ENCODE measurements at places on chromosomes 1 and 21.

GRCh38 chr1:78565393-78565792, 54.9 kb upstream of the IFI44L start:
- no peak for DNase-seq

DNA sequence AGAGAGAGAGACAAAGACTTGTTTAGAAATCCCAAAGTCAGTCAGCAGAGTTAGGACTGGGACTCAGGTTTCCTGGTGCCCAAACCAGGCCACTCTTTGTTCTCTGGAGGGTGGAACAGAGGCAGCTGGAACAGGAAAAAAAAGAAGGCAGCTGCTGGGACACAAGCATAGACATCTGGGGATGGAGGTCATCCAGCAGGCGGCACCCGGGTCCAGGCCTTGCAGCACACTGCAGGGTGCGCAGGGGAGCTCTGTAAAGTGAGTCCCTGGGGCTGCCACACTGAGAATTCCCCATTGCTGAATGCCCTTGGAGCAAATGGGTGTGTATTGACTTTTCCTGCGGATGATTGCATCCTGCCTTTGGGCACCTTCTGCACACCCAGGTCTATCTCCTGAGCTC, 222.9 kb upstream of the CSF3R start:
- no peak for DNase-seq

DNA sequence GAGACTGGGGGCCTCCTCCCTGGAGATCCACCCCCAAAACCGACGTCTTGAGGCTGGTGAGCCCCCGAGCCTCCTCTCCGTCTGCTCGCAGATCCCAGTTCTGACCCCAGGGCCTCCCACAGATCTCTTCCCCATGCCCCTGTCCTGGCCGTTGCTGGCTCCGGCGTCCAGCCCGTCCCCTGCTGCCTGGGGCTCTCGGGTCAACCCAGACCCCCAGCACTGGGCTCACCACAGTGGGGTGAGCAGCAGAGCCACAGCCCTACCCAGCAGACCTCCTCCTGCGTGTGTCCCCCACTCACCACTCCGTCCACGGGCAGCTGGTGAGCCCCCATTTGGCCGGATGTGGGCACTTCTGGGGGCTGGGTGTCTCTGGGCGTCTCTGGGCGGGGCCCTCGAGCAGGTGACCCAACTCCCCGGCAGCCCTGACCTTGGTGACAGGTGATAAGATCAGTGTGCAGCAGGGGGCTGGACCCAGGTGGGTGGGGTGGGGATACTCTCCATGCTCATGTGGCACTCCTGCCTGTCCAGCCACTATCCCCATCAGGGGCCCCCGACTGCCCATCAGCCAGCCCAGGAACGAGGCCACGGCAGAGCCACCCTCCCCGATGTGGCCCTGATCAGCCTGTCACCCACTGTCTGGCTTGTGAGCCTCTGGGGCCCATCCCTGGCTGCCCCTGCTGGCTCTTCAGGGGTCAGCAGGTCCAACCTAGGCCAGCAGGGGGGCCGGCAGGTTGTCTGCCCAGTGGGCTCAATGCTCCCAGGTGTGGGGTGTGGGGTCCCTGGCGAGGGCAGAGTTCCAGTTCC, 709 bp downstream of the TNFRSF14 start:
- peak; percentile 71 for DNase-seq

DNA sequence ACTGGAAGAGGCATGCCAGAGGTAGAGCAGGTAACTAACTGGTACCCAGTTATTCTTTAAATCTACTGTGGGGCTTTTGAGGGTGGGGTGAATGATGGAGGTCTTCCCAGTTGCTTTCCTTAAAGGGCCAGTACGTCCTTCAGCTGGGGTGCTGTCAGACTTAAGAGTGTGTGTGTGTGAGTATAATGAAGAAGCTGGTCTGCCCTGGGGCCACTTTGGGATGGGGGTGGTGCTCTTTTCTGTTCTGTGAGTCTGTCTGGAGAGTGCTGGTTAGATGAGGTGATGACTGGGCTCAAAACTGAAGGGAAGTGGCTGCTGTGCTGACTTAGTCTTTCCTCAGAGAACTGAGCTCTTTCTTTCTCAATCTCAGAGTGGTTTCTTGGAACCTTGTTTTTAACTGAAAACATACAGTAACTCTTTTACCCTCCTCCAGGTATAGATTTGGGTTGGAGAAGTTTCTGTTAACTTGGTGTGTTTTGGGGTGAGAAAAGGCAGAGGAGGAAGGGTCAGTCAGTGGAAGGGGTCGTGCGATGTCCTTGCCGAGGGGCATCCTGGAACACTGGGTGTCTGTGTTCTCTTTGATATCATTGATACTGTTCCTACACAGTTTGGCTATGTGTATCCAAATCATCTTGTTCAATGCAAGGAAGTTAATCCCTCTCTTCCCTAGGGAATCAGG, 746 bp downstream of the MACF1 start:
- peak; percentile 74 for DNase-seq

DNA sequence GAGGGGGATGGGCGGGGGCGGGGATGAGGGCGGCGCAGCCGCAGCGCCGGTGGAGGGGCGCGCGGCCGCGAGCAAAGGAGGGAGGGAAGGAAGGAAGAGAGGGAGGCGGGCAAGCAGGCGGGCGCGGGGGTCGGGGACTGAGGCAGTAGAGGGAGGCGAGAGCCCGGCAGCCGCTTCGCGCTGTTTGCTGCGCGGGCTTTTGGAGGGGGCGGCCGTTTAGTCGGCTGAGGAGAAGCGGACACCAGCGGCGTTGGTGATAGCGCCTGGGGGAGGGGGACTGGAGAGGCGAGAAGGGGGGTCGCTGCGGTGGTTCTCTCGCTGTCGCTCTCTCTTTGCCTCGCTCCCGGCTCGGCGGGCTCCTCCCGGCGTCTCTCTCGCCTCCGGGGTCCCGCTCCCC, at the start of gene HS2ST1:
HS2ST1 (plus strand) TSS at position 35 of the 397 bp plus-strand sequence.
- DNase-seq, result no peak

DNA sequence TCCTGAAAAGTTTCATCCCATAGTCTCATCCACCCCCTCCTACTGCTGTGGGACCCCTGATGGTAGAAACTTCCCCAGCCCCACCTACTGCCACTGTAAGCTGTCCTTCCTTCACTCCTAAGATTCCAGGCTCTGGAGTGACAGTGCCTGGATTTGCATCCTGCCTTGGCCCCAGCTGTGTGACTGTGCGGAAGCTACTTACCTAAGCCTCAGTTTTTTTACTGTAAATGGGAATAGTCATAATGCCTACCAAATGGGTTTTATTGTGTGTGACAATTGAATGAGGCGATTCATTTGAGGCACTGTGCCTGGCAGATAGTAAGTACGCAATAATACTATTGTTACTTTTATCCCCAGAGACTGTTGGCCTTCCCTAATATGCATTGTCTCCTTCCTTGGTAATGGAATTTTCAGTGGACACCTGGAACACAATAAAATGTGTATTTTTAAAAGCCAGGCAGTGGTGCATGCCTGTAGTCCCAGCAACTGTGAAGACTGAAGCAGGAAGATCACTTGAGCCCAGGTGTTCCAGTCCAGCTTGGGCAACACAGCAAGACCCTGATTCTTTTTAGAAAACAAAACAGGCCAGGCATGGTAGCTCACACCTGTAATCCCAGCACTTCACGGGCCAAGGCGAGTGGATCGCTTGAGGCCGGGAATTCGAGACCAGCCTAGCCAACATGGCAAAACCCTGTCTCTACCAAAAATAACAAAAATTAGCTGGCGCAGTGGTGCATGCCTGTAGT, 55.0 kb upstream of the ZNF326 start:
- no peak for DNase-seq

- DNase-seq, result peak; percentile 23
These were observed 15.9 kb downstream of the VPS26C start for GRCh38 chr21:37251294-37251634.

GRCh38 chr1:226131639-226132038, 54.9 kb downstream of the ACBD3 start:
- DNase-seq, result peak; percentile 45

DNA sequence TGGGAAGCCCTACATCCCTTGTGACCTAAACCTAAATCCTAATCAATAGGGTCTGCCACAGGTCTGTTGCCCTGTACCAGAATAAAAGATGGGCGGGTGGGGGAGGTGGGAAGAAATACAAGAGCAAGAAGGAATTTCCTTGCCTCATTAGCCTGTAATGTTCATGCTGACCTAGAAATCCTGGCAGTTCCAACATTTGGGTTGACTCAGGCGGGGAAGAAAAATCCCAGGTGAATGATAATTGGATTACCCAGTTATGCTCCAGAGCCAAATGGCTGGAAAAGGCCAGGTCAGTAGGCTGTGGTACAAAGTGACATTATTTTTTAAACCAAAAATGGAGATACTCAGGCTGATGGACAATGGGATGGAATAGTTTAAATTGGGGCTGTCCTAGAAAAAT, 27.3 kb upstream of the A3GALT2 start:
- DNase-seq, result no peak

DNA sequence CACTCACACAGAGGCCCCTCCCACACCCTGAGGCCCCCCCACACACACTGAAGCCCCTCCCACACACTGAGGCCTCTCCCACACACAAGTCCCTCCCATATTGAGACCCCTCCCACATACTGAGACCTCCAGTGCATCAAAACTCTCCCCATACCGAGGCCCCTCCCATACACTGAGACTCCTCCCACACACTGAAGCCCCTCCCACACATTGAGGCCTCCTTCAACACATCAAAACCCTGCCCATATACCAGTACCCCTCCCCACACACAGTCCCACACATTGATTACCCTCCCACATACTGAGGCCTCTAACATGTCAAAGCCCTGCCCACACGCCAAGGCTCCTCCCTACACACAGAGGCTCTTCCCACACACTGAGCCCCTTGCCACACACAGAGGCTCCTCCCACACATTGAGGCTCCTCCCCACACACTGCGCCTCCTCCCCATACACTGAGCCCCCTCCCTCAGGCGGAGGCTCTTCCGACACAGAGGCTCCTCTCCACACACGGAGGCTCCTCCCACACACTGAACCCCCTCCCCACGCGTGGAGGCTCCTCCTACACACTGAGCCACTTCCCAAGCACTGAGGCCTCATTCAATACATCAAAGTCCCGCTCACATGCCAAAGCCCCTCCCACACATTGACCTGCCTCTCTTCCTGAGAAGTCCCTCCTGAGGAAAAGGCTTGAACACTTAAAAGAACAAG, 392.3 kb downstream of the CAMTA1 start:
- no peak for DNase-seq

Data from K562 (cell line).